Astrocyte of the spinal cord (primary cell): ENCODE measurements at places on chromosomes 1 and 21.

DNA sequence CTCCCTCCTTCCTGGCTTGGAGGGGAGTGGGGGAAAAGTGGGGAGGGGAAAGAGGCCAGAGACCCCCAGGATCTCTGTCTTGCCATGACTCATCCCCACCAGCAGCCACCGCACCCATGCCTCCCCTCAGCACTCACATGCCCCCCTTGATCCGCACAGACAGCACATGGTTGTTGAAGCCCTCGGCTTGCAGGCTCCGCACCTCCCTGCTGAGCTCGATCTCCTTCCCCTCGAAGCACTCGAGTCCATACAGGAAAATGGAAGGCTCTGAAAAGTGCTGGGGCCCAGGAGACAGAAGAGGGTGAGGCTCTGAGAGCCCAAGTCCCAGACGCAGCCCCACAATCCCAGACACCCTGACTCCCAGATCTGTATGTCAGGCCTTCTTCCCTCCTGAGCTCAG lies 10.8 kb downstream of the CD52 start:
- no peak for DNase-seq

GRCh38 chr1:29592731-29593130 lies 356.4 kb downstream of the PTPRU start:
- DNase-seq, result no peak

GRCh38 chr1:117026361-117026760 lies 24.8 kb downstream of the CD101 start:
- no peak for DNase-seq

DNA sequence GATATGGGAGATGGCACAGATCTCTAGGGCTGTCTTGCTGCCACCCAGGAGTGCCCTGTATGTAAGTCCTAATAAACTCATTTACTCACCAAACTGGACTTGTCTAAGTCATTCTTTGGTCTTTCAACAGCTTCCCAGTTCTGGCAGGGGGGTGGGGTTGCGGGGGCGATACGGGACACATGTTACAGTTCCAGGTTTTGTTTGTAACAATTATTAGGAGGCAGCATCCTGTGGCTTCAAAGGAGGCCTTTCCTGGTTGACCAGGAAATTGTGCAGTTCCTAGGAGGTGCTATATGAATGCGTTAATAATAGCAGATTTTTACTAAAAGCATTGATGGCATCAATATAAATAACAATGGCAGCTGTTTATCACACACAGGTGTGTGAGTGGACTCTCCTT lies 42.7 kb upstream of the TRIM45 start:
- DNase-seq, result no peak
